NCI-H2029 (cell line): ENCODE measurements at places on chromosomes 2 and 18.

DNA sequence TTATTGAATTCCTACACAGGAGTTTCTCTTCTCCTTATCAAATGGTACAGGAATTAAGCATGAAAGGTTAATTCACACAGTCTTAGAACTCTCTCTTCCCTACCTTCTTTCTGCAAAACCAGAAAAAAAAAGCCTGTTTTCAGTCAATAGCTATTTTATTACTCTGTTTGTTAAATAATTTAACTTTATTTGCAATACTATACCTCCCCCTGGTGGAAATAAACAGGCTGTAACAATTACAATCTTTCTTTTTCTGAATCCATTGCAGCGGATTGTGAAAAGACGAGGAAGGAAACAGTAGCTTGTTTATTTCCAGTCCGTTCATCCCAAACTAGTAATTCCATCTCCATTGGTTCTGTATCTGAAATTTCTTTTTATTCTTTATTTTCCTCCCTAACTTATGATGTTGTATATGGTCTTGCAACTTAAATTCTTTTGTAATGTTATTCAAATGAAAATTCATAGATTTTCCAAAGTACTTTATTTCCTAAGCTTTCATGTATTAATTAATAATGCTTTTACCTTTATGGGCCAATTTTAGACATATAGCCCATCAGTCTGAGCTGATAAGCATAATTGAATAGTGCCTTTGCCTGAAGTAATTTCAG is 165.2 kb downstream of the SH3BP4 start:
- DNase-seq = peak; percentile 36

DNA sequence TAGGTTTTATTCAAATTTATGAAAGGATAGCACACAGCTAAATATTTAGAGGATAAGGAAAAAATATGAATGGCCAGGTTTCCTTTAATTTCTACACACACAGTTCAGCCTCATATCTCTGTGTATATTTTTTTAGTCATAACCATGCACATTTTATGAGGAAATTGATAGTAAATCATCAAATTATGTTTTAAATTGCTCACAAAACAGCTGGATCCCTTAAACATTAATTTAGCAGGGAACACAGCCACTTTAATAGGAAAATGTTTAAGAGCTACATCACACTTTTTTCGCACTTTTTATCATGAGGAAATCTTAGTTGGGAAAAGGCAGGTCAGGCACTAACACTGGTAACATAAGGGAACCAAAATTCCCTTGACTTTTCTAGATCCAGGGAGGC is 65.4 kb downstream of the PDE1A start:
- DNase-seq = no peak

- DNase-seq = no peak
These were observed 224.6 kb downstream of the EPHA4 start for GRCh38 chr2:221347471-221347870.

GRCh38 chr2:74104839-74105238 is 42.9 kb downstream of the BOLA3 start:
- no peak for DNase-seq
